ENCODE measurements at places on chromosomes 2 and 18.

DNA sequence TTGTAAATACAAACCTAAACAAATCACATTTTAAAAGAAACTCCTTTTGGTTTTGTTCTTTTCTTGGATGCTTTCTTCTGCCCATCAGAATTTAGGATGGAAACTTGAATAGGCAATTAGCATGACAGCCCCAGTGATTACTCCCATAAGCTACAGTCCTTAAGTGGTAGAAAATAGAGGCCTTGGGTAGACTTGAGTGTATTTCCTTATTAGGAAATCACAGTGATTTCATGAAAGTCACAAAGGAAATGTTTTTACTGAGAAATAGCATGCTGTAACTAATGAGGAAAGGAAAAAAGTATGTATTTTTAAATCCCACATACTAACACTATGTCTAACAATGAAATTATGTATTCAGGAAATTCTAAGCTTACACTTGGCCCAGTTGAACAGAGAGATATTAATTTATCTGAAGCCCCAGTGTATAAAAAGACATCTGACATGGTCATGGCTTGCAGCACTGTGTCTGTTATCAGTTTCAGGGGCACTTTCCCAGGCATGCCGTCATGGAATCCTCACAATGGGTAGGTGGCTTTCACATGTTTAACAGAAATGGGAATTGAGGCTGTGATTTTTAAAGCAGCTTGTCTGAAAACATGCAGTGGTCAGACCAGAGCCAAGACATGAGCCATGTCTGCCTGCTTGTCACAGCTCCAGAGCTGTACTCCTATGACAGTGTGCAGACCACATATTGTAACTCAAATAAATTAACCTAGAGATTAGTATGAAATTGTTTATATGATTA, 79.7 kb upstream of the TRIB2 start:
- DNase-seq, result no peak

- DNase-seq, result no peak
Observed at GRCh38 chr2:237564526-237565131, 1.7 kb upstream of the PRLH start.

DNA sequence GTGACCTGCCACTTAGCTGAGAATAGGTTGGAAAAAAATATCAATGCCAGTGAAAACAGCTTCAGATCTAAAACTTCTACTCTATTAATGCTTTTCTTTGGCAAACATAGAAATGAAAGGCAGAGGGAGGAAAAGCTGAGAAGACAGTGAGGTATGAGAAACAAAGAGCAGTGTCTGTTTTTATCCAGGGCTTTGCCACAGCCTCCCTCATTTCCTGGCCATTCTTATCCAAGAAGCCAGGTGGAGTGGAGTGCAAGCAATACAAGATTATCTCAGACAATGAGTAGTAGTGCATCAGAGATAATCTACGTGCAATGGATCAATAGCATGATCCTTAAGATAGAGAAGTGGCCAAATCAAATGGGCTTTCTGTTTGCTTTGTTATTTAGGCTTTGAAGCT, 808.7 kb upstream of the PIK3C3 start:
- peak; percentile 40 for DNase-seq

- no peak for DNase-seq
Observed at GRCh38 chr18:23330423-23330822, 122.7 kb upstream of the RIOK3 start.

- no peak for DNase-seq
Observed at GRCh38 chr2:231152800-231153557, 28.1 kb upstream of the HTR2B start.

DNA sequence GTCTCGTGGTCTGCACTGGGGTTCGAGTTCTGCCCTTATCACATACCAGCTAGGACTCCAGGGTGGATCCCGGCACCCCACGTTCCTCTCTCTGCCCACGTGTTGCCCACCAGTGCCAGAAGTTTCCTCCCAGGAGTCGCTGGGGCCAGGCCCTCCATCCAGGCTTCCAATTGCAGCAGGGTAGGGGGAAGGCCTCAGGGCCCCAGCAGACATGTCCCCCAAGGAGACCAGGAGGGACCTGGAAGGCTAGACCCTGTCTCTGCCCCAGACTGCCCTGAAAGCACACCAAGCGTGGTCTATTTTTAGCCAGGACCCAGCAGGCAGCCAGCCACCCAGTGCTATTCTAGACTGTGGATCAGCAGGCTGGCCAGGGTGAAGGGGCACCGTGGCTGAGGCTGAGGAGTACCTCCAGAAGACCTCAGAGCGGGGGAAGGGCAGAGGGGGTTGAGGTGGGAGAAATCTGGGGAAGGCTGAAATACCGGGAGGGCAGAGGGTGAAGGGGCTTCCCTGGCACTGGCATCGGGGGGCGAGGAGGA, 18.8 kb upstream of the TNS1 start:
- DNase-seq, result no peak

GRCh38 chr2:147045113-147045512, 799.7 kb upstream of the ACVR2A start:
- peak; percentile 52 for DNase-seq

DNA sequence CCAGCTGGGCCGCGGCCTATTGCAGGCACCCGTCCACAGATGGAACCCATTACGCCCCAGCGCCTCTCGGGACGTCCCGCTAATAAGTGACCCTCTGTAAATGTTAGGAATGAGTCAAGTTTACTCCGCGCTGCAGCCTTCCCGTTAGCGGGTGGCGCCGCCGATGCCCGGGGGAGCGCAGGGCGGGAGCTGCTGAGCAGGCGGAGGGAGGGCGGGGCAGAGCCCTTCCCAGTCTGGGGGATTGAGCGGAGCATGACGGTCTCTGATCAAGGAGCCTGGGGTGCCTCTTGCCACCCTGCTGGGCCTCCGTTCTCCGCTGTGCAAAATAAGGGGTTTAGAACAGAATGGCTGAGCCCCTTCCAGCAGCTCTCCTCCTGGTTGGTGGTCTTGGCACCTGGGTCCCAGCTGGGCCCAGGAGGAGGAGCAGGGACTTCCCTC, 10.5 kb downstream of the CROCC2 start:
- no peak for DNase-seq
